ENCODE measurements at places on chromosomes 6 and 20.

GRCh38 chr6:140205795-140206593 lies 831.5 kb upstream of the CITED2 start:
- no peak for DNase-seq

DNA sequence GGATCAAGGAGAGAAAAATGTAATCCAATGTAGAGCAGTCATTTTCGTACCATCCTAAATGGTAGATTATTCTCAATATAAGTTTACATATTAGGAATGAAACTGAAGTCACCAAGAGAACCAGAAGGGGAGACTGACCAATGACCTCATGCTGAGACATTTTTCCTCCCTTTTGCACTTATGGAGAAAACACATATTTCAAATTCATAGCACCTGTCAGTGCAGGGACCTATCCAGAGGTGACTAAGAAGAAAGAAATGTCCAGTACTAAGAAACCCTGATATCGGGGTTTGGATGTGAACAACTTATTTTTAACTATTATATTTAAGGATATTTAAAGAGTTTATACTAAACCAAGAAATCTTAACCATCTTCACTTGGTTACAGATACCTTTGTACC lies 16.6 kb upstream of the LYRM2 start:
- no peak for DNase-seq

DNA sequence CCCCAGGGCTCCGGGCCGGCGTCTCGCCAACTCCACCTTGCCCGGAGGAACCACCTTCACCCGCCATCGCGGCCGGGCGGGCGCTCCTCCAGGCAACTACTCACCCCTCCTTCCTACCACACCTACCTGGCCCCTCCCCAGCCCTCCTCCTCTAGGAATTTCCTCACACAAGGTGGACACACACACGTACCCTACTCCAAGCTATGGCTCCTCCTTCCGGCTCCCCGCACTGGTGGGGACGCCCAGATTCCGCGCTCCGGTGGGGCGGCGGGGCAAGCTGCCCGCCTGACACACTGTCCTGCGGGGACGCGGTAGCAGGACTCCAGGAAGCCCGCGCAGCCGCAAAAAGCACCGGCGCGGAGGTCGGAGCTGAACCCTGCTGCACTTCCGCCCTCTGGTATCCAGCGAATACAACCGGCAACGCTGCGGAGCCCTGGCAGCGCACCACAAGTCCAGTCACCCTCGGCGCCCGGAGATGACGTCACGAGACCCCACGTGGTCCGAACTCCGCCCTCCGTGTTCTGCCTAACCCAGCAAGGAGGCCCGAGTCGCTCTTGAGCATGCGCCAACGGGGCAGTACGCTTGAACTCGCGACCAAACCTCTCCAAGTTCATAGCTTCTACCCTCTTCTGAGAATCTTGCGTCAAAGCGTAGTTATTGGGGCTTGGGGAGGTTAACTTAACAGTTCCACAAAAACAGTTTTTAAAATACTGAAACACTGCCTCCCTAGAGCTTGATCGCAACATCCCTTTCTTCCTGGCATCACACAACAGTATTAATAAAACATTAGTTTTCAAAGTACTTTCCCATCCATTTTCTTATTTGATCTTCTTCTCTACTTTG lies at the start of gene ATG5:
Gene ATG5, minus strand, starts transcription at position 425 of the 843 bp plus-strand sequence. CDS start 9,552 bp downstream, outside the sequence.
- peak; percentile 99 for DNase-seq

DNA sequence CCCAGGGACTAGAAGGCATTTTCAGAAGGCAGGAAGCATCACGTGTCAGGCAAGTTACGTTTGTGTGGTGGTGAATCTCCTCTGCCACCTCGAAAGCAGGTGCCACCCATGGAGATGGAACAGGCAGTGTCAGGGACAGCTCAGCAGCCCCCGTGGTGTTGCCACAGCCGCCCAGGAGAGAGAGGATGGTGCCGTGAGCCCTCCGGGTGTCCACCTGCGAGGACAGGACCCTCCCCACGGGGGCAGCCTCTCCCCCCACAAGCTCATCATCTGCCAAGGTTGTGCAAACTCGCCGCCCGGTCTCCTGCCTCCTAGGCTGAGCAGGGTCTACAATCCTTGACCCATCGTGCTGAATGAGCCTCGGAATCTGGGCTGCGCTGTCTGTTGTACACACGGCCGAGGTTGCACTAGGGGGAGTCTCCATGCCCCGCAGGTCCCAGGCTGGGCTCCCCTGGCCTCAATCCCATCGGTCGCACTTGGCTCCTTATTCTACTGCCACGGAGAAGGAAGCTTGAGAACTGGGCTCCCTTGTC lies 40.1 kb downstream of the DACT2 start:
- DNase-seq: no peak

- DNase-seq: no peak
Measured at GRCh38 chr20:24679448-24680047, 210.1 kb downstream of the SYNDIG1 start.

GRCh38 chr6:32709625-32710024 lies 31.6 kb upstream of the HLA-DQA2 start:
- no peak for DNase-seq

GRCh38 chr6:40672087-40672486 lies 84.9 kb upstream of the LRFN2 start:
- DNase-seq: no peak

- no peak for DNase-seq
Measured at GRCh38 chr20:23153696-23154341, 67.7 kb upstream of the CD93 start.

DNA sequence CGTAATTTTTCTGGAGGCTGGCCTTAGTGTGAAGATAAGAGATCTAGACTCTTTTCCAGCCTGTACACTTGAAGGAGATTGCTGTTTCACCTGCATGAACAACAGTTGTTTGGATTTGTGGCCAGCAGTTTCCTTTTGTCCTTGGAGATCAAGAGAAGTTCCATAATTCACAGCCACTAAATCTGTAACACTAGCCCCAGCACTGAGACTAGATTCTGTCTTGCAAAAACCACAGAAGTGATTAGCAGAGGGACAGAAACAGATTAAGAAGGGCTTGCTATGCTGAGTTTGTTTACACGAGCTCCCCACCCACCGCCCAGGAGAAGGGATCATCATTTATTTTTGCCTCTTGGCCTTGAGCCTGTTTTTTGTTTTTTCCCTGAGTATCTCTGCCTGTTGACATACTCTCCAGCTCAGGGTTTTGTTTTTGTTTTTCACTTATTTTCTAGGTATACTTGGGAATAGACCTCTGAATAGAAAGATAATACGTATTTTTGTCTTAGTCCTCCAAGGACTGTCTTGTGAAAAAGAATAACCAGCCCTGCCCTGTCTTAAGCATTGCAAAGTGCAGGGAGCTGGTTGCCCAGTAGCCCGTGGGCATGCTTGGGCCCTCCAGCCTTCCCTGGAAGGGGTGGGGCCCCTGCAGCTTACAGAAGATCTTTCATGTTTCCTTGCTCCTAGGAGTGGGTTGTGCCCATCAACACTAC lies 93.1 kb upstream of the SOX4 start:
- DNase-seq: no peak

DNA sequence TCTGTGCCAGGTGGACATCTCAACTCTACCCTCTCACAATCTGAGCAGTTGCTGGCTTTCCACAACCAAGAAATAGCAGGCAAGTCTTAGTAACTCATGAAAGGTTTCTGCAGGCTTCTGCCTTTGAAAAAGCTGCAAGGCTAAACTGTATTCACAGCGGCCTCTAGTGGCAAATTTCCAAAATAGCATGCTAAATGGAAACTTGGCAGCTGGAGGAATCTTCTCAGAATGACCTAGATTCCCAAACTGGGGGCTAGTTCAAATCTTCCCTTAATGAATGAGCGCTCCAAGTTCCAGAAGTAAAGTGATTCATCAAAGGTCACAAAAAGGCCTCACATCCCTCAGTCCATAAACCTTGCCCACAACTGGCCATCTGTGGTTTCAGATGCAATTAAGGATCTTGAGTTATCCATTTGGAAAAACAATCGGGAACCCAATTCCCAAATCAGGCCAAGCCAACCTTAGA lies 11.9 kb upstream of the CPNE5 start:
- DNase-seq: no peak

DNA sequence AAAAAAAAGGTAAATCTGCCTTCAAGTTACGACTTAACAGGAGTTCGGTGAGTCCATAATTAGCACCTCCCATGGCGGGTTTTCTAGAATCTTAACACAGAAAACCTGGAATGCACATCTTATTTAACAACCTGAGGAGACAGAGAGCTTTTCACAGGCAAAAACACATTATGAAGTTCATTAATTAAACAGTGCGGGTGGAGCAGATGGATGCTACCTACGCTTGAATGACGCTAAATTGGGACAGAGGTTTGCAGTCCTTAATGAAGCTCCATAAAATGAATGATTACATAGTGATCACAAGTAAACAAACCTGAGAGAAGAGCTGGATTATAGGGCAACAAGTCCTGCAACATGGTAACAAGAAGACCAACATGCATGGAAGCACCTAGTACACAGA lies 81.0 kb downstream of the INSM1 start:
- no peak for DNase-seq

DNA sequence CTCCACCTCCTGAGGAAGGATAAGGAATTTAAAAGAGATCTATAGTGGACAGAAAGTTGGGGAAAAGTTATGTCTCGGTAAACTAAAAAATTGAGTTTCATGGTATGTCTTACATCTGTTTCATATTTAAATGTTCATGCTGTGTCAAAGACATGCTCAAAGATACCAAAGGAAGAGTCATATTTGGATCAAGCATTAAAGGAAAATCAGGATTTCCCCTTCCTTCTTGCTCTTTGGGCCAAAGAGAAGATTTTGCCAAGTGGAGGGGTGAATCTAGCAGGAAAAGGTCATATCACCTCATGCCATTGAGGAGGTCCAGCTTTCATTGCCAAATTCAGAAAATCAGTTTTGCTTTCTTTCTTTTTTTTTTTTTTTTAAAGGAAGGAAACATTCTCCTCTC lies 192.4 kb downstream of the OGFRL1 start:
- DNase-seq: no peak

DNA sequence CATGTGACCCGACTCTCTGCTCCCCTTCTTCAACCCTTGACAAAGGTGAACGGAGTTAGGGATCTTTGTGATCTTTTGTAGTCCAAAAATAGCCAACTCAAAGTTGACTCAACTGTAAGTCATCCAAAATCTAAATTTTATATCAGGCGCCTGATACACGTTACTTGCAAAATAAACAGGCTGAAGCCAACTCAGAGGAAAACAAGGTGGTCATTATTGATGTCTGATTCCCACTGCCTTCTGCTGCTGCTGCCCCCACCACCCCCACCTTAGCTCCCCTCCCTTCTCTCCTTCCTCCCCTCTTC lies 13.2 kb upstream of the RNF8 start:
- DNase-seq: no peak

DNA sequence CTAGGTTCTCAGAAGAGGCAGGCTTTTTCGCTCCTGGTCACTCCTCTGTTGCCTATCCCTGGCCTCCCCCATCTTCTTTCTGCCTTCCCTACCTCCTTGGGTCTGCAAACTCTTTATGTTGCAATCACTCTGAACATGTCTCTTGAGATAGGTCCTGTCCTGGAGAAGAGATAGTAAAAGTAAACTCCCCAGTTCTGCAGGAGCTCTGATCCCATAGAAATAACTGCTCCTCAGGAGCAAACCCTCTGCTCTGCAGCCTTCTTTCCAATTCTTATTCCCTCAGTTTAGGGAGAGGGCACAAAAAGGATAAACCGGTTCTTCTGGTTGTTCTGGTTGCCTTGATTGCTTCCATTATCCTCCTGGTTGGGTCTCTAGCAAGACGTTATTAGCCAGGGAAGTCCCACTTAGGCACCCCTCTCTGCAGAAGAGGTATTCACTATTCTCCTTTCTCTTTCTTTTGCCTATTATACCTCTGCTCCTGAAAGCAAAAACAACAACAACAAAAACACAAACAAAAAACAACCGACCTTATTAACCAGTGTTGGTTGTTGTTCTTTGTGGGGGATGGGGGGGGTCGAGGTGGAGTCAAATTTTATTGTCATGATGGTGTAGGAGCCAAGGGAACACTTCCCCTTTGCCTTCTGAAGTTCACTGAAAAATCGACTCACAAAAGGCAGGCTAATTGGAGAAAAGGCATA lies 973 bp downstream of the TRIM38 start:
- DNase-seq: no peak

DNA sequence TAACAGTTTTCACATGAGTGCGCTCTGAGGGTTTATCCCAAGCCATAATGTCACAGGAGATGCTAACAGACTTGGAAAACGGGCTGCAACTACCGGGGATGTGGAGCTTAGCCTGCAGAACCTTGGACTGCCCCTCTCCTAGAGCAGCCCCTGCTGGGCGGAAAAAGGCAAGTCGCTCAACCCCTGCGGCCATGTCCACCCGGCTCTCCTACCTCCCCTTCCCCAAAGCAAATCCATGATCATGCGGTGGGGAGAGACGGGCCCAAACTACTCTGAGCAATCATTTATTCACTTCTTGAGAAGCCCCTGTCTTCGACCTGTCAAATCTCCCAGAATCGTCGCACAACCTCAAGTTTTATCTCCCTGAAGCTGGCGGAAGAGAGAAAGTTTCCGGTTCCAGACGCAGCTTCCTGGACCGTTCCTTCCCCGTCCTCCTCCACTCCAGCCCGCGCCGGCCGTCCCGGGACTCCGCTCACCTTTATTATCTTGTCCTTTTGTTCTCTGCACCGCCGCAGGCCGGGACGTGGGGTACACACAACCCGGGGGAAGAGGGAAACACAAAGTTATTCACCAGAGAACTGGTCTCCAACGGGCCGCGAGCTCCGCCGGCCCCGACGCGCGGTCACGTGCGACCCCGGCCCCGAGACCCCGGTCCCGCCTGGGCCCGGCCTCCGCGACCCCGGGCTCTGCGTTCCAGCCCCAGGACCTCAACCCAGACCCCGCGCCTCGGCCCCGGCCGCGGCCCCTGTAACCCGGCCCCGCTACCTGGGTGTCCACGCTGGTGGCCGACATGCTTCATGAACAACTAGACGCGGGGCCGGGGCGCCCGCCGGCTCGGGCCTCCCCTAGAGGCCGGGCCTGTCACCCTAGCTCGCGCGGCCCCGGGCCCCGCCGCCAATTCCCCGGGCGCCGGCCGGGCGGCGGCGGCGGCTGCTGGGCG lies 560 bp downstream of the YTHDF1 start:
- DNase-seq: no peak

- DNase-seq: no peak
Measured at GRCh38 chr6:38261626-38262025, 378.1 kb downstream of the BTBD9 start.

- DNase-seq: no peak
Measured at GRCh38 chr6:89999945-90000825, 105.9 kb downstream of the GJA10 start.

- no peak for DNase-seq
Measured at GRCh38 chr6:109345986-109346385, 36.3 kb downstream of the CD164 start.

GRCh38 chr6:125197795-125198269 lies 44.3 kb downstream of the TPD52L1 start:
- DNase-seq: no peak
